ENCODE measurements at places on chromosomes 7 and 10.

- no peak overlapping the region for H3K4me3 ChIP-seq
- no peaks in the 10 kb centered on the region for H3K36me3 ChIP-seq
- H3K27me3 ChIP-seq = peaks cover 6% of the 10 kb centered on the region
- no peak for DNase-seq
These were observed 119.8 kb downstream of the EGFR start for GRCh38 chr7:55138663-55139062.

DNA sequence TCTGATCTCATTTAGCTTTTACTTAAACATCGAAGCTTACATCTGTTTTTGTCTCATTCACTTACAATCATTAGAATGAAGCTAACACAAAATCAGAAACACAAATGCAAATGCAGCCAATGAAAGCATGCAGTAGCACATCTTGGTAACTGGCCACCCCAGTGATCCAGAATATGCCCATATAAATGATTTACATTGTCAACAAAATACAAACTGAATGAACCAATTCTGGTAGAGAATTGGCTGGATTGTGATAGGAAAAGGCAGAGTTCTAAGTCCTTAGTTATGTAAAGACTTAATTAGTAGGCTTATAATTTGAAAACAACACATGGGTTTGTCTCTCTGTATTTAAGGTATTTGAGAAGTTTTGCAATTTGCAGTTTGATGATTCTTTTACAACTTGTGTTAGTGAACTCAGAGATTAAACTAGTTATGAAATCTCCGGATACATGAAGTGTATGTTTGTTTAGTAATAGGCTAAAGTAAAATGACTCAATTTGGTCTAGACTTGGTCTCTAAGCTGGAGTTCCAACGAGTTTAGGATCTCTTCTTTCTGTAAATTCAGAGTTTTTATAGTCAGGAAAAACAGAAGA, 21.2 kb downstream of the TECTB start:
- DNase-seq = no peak
- H3K27me3 ChIP-seq = peaks cover 12% of the 10 kb centered on the region
- no peaks in the 10 kb centered on the region for H3K36me3 ChIP-seq
- no peak overlapping the region for H3K27ac ChIP-seq
- H3K4me3 ChIP-seq = no peak overlapping the region

- no peaks in the 10 kb centered on the region for H3K36me3 ChIP-seq
- no peak for DNase-seq
- H3K27ac ChIP-seq = no peak overlapping the region
- no peak overlapping the region for H3K4me3 ChIP-seq
These were observed 4.1 kb upstream of the CHN2 start for GRCh38 chr7:29190349-29191045.

GRCh38 chr10:109173121-109173520, 750.2 kb downstream of the XPNPEP1 start:
- no peaks in the 10 kb centered on the region for H3K36me3 ChIP-seq
- H3K4me1 ChIP-seq = no peaks in the 10 kb centered on the region
- H3K27ac ChIP-seq = no peak overlapping the region

DNA sequence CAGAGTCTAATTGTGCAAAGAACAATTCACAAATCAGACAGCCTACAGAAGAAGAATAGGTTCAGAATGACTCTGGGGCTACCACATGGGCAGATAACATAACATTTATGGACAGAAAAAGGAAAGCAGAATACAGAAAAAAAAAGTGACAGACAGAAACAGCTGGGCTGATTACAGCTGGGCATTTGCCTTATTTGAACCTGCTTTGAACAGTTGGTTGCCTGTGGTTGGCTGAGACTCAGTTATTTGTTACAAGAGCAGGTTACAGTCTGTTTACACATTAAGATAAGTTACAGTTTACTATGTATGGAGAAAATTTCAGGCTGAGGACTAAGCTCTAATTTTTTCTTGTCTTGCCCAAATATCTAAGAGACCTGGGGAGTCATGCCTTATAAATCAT, 327.2 kb downstream of the GALNT17 start:
- no peak overlapping the region for H3K4me3 ChIP-seq
- H3K4me1 ChIP-seq = peaks cover 14% of the 10 kb centered on the region
- no peak overlapping the region for H3K27ac ChIP-seq
- peaks cover 9% of the 10 kb centered on the region for H3K27me3 ChIP-seq
- no peak for DNase-seq

GRCh38 chr7:114923403-114923713, 1.5 kb downstream of the MDFIC start:
- peaks cover 17% of the 10 kb centered on the region for H3K4me1 ChIP-seq
- no peaks in the 10 kb centered on the region for H3K36me3 ChIP-seq
- no peaks in the 10 kb centered on the region for H3K27me3 ChIP-seq

DNA sequence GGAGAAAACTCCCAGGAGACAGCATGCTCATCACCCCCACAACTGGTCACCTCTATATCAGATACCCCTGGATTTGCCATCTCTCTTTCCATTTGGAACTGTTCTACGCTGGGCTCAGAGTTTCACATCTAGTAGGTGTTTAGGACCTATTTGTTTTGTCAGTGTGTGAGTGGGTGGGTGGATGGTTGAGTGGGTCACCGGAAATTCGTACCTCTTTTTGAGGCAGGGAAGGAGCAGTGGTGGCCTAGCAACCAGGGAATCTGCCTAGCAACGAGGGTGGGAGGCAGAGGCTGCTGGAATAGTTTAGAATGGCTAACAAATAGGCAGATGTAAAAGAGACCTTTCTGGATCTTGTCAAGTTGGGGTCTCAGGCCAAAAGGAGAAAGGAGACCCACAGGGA, 23.2 kb upstream of the SLF2 start:
- H3K4me1 ChIP-seq = peaks cover 65% of the 10 kb centered on the region
- no peaks in the 10 kb centered on the region for H3K36me3 ChIP-seq
- peaks cover 14% of the 10 kb centered on the region for H3K27me3 ChIP-seq
- peak overlapping the region; percentile 14 for H3K4me3 ChIP-seq
- no peak for DNase-seq

GRCh38 chr10:114691442-114691941, 33.4 kb upstream of the ABLIM1 start:
- DNase-seq = no peak
- peaks cover 9% of the 10 kb centered on the region for H3K27me3 ChIP-seq
- H3K36me3 ChIP-seq = no peaks in the 10 kb centered on the region
- H3K4me1 ChIP-seq = peaks cover 9% of the 10 kb centered on the region

DNA sequence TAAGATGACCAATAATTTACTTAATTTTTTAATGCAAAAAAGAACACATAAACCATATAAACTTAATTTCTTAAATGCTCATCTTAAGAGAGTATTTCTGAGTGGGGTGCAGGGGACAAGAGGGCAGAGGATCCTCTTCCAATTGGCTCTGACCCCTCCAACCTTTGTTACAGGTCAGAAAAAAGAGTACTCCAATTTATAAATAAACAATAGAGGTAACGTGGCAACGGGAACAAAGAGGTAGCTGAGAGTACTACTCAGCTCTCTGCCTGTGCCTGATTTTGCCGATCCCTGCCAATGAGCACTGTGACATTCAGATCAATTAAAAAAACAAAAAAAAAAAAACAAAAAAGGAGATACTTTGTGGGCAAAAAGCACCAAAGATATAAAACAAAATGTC, 307.9 kb downstream of the PARD3 start:
- no peaks in the 10 kb centered on the region for H3K27me3 ChIP-seq
- H3K4me3 ChIP-seq = no peak overlapping the region
- no peak overlapping the region for H3K27ac ChIP-seq

- H3K27ac ChIP-seq = no peak overlapping the region
- no peaks in the 10 kb centered on the region for H3K4me1 ChIP-seq
- H3K36me3 ChIP-seq = no peaks in the 10 kb centered on the region
- no peak overlapping the region for H3K4me3 ChIP-seq
These were observed 37.7 kb upstream of the ZNF107 start for GRCh38 chr7:64628192-64628591.

DNA sequence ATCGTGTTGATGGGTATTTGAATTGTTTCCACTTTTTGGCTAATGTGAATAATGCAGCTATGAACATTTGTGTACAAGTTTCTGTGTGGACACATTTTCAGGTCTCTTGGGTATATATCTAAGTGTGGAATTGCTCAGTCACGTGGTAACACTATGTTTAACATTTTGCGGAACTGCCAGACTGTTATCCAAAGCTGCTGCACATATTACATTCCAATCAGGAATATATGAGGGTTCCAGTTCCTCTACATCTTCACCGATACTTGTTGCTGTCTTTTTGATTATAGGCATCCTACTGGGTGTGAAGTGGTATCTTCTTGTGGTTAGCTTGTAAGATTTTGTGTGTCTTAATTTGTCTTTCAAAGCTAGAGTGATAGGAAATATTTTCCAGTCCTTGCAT, 6.8 kb downstream of the PTPN12 start:
- H3K4me1 ChIP-seq = peaks cover 46% of the 10 kb centered on the region
- no peak overlapping the region for H3K27ac ChIP-seq
- DNase-seq = no peak
- H3K27me3 ChIP-seq = no peaks in the 10 kb centered on the region

DNA sequence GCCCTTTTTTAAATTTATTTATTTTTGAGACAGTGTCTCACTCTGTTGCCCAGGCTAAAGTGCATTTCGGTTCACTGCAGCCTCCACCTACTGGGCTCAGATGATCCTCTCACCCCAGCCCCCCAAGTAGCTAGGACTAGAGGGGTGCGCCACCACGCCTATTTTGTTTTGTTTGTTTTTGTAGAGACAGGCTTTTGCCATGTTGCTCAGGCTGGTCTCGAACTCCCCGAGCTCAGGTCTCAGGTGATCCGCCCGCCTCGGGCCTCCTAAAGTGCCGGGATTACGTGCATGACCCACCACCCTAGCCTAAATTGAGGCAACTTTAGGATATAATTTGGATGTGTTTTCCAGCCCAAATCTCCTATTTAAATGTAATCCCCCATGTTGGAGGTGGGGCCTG, 805 bp downstream of the ZNF736 start:
- H3K4me3 ChIP-seq = no peak overlapping the region
- H3K36me3 ChIP-seq = no peaks in the 10 kb centered on the region
- H3K27ac ChIP-seq = no peak overlapping the region

- no peaks in the 10 kb centered on the region for H3K4me1 ChIP-seq
- DNase-seq = no peak
- H3K4me3 ChIP-seq = no peak overlapping the region
- no peaks in the 10 kb centered on the region for H3K36me3 ChIP-seq
- no peaks in the 10 kb centered on the region for H3K27me3 ChIP-seq
These were observed 149.8 kb downstream of the NSUN6 start for GRCh38 chr10:18501629-18502028.
